ENCODE measurements at places on chromosomes 1 and 21.

GRCh38 chr1:150281221-150281757 is 1.1 kb upstream of the CIART start:
- DNase-seq, result no peak

GRCh38 chr1:47317841-47318240 is 3.9 kb upstream of the STIL start:
- DNase-seq, result no peak

- no peak for DNase-seq
These were observed 28.0 kb upstream of the GLIS1 start for GRCh38 chr1:53766831-53767405.

DNA sequence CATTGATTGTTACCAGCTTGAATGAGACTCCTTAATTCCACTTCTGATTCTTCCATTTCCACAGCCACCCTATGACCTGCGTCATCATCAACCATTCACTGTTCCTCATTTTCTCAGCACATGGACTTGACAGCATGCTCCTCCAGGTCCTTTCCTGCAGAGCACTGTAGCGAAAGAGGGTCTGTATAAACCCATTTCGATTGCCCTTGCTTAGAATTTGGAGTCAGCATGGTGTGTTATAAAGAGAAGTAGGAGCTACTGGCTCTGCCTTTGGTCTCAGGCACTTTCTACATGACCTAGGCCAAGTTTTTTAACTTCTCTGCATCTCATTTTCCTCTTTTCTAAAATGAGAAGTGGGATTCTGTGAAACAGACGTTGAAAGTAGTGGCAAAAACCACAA is 133.8 kb downstream of the AK5 start:
- no peak for DNase-seq

DNA sequence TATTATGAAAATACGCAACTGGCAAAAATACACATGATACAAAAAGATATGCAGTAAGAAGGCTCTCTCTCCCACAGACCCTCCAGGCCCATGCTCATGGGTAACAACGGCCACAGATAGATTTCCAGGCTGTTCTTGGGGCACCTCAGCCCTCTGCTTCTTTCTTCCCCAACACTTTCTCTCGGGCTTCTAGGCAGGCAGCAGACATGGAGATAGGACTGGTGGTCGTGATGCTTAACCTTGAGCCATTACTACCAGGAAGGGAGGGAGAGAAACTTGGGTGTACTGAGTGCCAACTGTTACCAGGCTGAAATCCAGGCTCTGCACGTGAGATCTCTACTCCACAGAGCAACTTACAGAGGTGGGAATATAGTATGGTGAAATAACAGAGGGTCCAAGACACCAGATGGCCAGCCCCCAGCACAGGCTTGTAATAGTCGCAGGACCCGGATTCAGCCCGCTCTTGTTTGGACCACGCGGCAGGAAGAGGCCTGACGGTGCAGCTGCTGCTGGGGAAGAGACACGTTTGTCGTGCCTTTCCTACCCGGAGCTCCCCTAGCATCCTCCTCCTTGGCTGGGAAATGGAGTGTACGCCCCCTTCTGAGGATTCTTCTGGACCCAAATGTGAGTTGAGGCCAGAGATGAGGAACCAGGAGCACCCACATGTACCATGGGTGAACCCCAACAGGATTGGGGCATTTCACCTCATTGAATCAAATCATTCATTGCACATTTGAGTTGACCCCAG is 441.1 kb upstream of the VAMP3 start:
- DNase-seq, result no peak

- peak; percentile 20 for DNase-seq
These were observed 83.5 kb downstream of the MAN1C1 start for GRCh38 chr1:25700144-25700523.

GRCh38 chr1:226209307-226210059 is 14.0 kb upstream of the MIXL1 start:
- no peak for DNase-seq

GRCh38 chr1:219682788-219683187 is 69.9 kb upstream of the ZC3H11B start:
- no peak for DNase-seq

GRCh38 chr1:209675565-209676154 is 448 bp downstream of the G0S2 start:
- no peak for DNase-seq

GRCh38 chr1:228163007-228163753 is 2.4 kb upstream of the IBA57 start:
- DNase-seq, result no peak

DNA sequence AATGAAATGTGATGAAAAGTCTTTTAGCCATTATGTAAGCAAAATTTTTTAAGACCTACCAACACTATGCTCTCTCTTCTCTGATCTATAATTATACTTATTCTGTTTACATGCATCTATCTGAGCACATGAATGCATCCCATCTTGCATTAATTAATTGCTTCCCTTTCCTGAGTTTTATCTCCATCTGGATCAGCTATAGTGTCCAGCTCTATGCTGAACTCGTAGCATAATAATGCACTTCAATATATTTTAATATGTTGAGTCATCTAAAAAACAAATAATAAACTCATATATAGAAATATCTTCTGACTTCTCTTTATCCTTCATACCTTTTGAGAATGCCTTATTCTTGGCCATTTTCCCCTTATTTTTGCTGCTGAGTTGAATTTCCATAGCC is 1097.8 kb downstream of the TTLL7 start:
- DNase-seq, result no peak

GRCh38 chr1:181503171-181503810 is 20.0 kb downstream of the CACNA1E start:
- DNase-seq, result no peak

DNA sequence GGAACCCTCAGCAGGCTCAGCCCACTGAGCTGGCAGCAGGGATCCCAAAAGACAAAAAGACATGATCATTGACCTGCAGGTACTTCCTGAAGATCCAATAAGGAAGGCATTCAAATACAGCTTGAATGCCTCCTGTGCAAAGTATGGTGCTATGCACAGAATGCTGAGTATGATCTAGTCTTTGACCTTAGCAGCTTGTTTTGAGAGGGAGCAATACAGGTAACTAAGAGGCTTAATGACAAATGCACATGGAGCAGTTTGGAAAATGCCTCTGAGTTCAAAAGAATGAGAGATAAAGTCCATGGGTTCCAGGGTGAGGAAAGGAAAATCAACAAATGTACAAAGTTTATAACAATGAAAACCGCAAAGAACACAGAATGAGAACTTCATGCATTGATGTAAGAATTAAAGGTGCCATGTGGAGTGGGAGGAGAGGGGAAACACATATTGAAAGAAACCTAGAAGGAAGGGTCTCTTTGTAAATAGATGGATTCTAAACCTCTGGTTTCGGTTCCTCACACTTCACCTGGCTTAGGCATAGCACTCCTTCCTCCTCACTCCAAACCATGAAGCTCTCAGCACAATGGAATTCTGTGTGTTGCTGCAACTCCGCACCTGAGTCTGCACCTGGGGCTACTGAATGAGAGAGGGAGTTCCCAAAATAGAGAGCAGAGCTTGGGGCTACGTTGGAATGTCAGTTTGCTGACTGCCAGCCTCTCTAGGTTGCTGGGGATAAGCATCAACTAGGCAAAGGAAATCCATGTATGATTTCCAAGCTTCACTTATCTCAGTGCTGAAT is 77.6 kb downstream of the PLXNA2 start:
- DNase-seq, result no peak

DNA sequence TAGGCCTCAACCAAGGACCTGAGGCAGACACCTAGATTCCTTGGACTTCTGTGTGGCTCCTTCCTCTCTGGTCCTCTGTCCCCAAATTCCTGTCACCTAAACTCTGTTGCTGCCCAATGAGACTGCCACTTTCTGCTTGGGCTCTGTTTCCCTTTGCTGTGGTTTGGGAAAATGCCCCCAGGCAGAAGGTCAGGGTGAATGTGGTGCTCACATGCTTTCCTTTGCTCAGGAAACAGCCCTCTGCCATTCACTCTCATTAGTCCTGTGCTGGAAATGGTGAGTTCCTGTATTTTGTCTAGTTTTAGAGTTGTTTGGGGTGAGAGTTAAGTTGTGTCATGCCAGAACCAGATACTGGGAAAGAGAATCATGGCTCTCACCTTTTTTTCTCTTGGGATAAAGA is 22.7 kb upstream of the SHE start:
- DNase-seq, result no peak

GRCh38 chr1:4118746-4119515 is 218.9 kb upstream of the C1orf174 start:
- DNase-seq, result no peak
